CD4-positive, alpha-beta T cell (primary cell): ENCODE measurements at places on chromosomes 6 and 20. TPM values are rescaled to one million over a fixed set of nuclear protein-coding genes. Genes with fewer than 3 reads are reported as not detected.

MRPL2 gene
- total RNA-seq: 42.8 TPM

- no peaks in the 10 kb centered on the region for H3K36me3 ChIP-seq
- H3K4me1 ChIP-seq: no peaks in the 10 kb centered on the region
- no peaks in the 10 kb centered on the region for H3K27me3 ChIP-seq
- no peak overlapping the region for H3K4me3 ChIP-seq
- H3K27ac ChIP-seq: no peak overlapping the region
- no peak for DNase-seq
These were observed 178.9 kb upstream of the ARID1B start for GRCh38 chr6:156598071-156598854.

- no peaks in the 10 kb centered on the region for H3K4me1 ChIP-seq
- no peaks in the 10 kb centered on the region for H3K27me3 ChIP-seq
- H3K27ac ChIP-seq: no peak overlapping the region
These were observed 328.9 kb downstream of the TAF4 start for GRCh38 chr20:61736751-61737310.

VGLL2 gene
- total RNA-seq: not detected

GRCh38 chr6:45631396-45631795 is 253.7 kb upstream of the SUPT3H start:
- H3K27me3 ChIP-seq: no peaks in the 10 kb centered on the region
- no peak overlapping the region for H3K27ac ChIP-seq
- peaks cover 4% of the 10 kb centered on the region for H3K4me1 ChIP-seq
- H3K36me3 ChIP-seq: no peaks in the 10 kb centered on the region
- H3K4me3 ChIP-seq: no peak overlapping the region

GRCh38 chr20:42024653-42025052 is 406.5 kb upstream of the CHD6 start:
- no peak for DNase-seq
- no peaks in the 10 kb centered on the region for H3K4me1 ChIP-seq

EEF1A2 gene
- 0.92 TPM for total RNA-seq

HLA-DRB1 gene
- 31.3 TPM for total RNA-seq
